Kidney tubule cell (primary cell): ENCODE measurements at places on chromosomes 16 and 17.

GRCh38 chr16:52783616-52784015, 236.7 kb upstream of the TOX3 start:
- no peak for DNase-seq

DNA sequence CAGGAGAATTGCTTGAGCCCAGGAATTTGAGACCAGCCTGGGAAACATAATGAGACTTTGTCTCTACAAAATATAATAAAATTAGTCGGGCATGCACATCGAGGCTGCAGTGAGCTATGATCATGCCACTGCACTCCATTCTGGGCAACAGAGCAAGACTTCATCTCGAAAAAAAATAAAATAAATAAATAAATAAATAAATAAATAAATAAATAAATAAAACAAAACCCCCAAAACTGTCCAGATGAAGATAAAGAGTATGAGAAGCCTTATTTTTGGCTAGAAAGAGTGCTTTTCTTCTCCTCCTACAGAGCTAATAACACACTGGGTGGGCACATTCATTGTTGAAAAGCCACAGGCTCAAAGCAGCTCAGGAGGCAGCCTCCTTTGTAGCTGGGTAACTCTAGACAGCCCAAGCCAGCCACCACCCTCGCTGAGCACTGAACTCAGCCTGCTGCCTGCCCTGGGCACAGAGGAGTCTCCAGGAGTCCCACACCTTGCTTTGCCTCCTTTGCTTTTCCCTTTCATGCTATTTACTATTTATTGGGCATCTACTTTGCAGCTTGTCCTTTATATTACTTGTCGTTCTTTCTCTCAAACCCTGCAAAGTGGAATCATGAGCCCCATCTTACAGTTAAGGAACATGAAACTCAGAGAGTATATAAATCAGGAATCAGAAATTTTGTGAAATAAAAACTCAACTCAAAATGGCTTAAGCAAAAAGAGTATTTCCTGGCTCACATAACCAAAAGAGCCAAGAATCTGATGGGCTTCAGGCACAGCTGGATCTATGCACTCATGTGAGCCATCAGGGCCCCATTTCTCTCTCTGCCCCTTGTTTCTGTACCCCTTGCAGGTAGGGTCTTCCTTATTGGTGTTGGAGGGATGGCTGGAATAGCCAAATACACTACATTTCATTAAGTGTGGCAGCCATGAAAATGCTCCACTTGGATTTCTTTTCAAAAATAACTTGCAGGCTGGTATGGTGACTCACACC, 18.1 kb upstream of the C16orf87 start:
- DNase-seq = no peak

DNA sequence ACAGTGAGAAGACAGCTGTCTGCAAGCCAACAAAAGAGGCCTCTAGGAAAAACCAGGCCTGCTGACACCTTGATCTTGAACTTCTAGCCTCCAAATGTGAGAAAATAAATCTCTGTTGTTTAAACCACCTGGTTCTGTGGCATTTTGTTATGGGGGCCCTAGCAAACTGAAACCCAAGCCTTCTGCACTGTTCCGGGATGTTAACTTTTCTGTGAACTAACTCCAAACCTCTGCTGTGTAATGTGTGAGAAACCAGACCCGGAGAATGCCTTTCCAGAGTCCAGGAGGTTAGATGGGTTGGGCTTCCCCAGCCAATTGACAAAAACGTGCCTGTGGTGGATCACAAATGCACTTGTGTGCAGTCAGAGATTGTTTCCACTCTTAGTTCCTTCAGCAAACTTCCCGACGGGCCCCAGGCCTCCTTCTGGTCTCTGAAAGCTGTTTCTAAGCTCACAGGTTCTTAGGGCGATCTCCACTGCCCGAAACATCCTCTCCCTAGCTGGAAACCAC, 13.6 kb upstream of the GGA2 start:
- no peak for DNase-seq

DNA sequence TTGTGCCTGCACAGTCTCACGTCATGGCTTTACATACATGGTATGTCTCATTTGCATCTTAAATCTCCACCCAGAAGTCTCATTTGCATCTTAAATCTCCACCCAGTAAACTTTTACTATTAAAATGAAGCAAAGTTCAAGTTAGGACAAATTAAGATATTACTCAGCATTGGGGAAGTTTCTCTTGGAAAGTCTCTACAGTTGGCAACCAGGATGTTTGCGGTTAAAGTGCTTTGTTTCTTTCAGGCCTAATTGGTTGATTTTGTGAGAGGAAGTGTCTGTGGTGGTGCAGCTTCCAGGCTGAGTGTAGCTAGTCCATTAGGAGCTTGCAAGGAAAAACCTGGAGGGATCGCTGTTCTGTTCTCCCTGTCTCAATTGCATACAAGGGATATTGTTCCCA, 1373.3 kb upstream of the GOT2 start:
- DNase-seq = no peak

GRCh38 chr17:44878627-44879221, 20.5 kb downstream of the EFTUD2 start:
- DNase-seq = peak; percentile 28

GRCh38 chr16:69566240-69566980, 644 bp downstream of the NFAT5 start:
- peak; percentile 70 for DNase-seq

GRCh38 chr17:42920922-42921321, 20.3 kb downstream of the G6PC1 start:
- DNase-seq = no peak

DNA sequence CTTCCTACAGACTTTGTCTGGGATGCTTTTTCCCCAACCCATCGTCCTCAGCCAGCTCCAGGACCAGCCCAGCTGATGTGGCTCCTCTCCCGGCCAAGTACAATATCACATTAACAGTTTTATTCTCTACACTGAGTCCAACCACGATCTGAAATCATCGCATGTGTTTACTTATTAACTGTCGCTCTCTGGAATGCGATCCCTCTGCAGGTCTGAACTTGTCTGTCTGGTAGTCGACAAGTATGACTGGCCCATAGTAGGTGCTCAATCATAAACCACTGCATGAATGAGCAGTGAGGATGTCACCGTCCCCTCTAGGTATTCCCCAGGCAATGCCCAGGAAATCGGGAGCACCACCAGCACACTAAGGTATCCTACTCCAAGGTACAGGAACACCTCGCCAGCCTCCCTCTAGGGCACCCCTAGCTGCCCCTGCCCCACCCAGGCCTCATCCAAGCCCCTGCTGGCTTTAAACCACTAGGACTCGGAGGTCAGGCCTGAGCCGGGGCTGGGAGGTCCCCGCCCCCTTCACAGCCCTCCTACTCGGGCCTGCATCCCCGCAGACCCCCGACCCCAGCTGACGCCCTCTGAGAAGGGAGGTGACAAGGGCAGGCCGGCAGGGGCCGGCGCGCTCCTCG, 27.7 kb downstream of the RTN4RL1 start:
- DNase-seq = peak; percentile 95

- peak; percentile 90 for DNase-seq
These were observed 16.3 kb downstream of the MYL4 start for GRCh38 chr17:47225436-47225858.

GRCh38 chr16:25691519-25692091, at the start of gene HS3ST4:
TSS of gene HS3ST4 (plus strand) at chr16:25691959.
- no peak for DNase-seq

DNA sequence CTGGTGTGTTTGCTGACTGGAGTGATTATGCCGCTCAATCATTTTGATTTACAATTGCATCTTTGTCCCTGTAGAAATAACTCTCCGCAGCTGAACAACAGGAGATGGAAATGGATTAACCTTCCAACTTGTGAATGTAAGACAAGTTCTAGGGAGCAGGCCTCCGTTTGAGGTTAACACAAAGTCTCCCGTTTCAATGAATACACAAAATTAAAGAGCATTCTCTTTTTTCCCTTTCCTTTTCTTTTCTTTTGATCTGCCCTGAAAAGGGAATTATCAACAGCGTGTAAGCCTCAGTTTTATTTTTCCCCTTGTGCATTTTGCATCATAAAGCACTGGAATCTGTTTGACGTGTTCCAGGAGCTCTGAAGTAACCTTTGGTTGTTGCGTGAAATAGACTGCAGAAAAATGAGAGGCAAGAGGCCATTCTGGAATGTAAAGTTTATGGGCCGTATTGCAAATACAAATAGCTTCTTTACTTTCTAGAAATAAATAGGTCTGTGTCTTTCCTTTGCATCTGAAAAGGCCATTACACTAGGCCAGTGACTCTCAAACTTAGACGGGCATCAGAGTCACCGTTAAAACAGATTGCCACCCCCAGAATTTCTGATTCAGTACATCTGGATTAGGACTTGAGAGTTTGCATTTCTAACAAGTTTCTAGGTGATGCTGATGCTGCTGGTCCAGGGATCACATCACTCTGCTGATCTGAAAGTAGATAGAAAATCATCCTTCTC, 164.7 kb downstream of the ZNF18 start:
- DNase-seq = no peak

DNA sequence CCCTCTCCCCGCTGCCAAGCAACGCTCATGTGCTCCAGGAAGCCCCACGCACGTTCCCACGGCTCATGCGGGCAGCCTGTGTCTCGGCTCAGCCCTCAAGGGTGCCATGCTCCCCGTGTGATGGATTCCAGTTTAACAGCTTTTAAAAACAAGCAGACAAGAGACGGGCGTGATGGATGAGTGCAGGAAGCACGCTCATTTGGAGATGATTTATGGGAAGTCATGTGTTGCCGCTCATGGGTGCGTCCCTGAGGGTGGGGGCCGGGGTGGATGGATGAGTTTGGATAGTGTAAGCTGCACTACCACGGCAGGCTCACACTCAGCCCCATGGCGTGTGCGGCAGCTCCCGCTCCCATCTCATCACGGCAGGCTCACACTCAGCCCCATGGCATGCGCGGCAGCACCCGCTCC, 132.8 kb downstream of the RBFOX3 start:
- no peak for DNase-seq

DNA sequence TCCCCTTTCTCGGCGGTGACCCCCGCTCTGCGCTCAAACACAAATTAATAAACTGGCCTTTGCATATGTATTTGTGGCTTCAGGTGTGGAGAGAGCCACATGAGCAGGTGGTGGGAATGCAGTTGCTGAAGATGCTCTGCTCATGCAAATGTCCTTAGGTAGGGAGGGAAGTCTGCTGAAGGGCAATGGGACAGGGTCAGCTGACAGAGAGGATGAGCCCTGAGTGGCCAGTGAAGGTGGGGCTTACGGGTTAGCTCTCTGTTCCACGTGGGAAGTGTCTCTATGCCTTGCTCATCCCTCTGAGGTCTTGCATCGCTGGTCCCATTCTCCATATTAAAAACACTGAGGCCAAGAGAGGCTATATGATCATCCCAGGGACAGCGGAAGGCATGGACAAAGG, 74.2 kb upstream of the CCL1 start:
- DNase-seq = no peak

- no peak for DNase-seq
These were observed 181.2 kb downstream of the PARN start for GRCh38 chr16:14448879-14449278.

GRCh38 chr17:3845291-3845620, 790 bp downstream of the NCBP3 start:
- peak; percentile 46 for DNase-seq

- DNase-seq = no peak
These were observed 5.3 kb upstream of the NTN3 start for GRCh38 chr16:2465653-2466415.

- no peak for DNase-seq
These were observed 26.2 kb downstream of the IL21R start for GRCh38 chr16:27428026-27428785.

- no peak for DNase-seq
These were observed 25.1 kb downstream of the NEUROD2 start for GRCh38 chr17:39582658-39583057.

- no peak for DNase-seq
These were observed 69.8 kb downstream of the NXN start for GRCh38 chr17:909642-910323.

- no peak for DNase-seq
These were observed 2.3 kb downstream of the TPSD1 start for GRCh38 chr16:1258225-1258600.

GRCh38 chr16:29644338-29644857, 18.6 kb upstream of the SPN start:
- no peak for DNase-seq

DNA sequence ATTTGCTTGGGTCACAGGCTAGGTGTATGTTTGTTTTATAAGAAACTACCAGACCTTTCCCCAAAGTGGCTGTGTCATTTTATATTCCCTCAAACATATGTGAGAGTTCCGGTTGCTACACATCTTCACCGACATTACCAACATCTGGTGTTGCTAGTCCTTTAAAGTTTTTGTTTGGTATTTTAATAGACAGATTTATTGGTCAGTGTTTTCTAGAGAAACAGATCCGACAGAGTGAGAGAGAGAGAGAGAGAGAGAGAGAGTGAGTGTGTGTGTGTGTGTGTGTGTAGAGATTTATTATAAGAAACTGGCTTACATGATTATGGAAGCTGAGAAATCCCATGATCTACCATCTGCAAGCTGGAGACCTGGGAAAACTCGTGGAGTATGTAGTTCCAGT, 31.0 kb downstream of the LDHD start:
- no peak for DNase-seq

DNA sequence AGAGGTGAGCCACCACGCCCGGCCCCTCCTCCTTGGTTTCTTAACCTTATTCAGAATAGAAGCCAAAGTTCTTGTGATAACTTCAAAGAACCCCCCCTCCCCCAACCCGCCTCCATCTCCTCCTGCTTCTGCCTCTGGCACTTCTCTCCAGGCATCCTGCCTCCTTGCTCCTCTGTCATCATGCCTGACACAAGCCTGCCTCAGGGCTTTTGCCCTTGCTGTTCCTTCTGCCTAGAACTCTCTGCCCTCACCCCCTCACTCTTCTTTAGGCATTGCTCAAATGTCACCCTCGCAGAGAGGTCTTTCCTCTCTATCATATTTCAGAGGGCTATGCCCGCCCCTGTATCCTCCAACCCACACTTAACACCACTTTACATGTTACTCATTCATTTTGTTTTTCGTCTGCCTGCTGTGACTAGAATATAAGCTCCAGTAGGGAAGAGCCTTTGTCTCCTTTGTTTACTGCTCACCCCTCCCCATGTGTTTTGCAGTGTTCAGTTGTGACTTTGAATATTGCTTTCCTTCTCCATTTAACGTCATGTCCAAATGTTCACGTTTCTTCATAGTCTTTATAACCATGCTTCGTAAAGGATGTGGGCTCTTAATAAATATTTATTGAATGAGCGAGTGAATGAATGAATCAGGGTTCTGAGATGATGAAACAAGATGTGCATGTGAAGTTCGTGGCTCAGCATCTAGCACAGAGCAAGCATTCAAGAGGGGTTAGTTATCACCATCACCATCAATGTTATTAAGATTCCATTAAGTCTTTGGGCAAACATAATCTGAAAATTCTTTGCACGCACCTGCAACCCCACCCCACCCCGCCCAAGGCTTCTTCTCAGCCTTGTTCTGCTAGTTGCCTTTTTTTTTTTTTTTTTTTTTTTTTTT, 186.2 kb upstream of the WSCD1 start:
- peak; percentile 41 for DNase-seq

DNA sequence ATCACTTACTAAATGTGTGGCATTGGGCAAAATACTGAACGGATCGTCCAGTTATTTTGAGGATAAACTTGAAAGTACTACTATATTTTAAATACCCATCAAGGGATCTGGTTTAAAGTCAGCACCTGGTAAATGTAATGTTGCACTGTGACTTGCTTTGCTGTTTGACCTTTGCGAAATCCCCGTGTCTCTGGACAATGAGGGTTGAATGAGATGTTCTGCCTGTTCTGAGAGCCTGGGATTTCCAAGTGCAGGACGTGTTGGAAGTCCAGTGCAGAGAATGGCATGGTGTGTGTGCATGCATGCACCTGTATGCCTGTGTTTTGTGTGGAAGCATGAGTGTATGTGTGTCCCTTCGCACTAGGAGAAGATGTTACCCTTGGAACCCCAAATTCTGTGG, 106.6 kb downstream of the N4BP1 start:
- DNase-seq = no peak
